ENCODE measurements at places on chromosomes 2 and 18.

DNA sequence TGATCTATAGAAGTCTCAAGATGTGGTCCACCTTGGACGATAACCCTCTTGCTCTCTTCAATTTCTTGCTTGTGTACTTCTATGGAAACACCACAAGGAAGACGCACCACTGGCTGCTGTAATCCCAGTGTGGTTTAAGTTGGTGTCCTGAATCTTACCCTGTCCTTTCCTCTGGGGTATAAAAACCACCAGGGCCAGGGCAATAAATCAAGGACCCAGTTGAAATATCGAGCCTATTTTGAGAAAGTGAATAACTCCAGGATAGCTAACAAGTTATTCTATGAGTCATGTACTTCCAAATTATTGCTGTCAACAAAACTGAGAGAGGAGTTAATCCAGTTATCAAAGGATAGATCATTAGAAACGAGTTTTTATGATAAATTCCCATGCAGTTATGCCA is 137.0 kb downstream of the RND3 start:
- no peak for DNase-seq

- no peak for DNase-seq
Observed at GRCh38 chr2:20164061-20164733, 60.7 kb downstream of the SDC1 start.

DNA sequence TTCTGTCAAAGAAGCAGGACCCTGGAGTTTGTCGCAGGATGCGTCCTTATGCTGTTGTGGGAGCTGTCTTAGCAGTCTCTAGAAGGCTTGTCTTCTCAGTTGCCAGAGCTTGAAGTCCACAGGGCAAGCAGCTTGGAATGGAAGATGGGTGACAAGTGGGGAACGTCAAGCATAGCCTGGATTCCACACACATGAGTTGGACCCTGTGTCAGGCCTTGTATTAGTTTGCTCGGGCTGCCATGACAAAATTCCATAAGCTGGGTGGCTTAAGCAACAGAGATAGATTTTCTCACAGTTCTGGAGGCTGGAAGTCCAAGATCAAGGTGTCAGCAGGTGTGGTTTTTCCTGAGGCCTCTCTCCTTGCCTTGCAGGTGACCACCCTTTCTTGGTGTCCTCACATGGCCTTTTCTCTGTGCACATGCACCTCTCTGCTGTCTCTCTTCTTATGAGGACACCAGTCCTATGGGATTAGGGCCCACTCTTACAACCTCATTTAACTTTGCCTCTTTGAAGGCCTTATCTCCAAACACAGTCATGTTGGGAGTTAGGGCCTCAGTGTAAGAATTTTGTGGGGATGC is 51.3 kb downstream of the THNSL2 start:
- no peak for DNase-seq

GRCh38 chr2:237408335-237409000 is 5.5 kb downstream of the COL6A3 start:
- DNase-seq, result peak; percentile 47

- no peak for DNase-seq
Observed at GRCh38 chr18:13407484-13407883, 188.9 kb downstream of the LDLRAD4 start.

DNA sequence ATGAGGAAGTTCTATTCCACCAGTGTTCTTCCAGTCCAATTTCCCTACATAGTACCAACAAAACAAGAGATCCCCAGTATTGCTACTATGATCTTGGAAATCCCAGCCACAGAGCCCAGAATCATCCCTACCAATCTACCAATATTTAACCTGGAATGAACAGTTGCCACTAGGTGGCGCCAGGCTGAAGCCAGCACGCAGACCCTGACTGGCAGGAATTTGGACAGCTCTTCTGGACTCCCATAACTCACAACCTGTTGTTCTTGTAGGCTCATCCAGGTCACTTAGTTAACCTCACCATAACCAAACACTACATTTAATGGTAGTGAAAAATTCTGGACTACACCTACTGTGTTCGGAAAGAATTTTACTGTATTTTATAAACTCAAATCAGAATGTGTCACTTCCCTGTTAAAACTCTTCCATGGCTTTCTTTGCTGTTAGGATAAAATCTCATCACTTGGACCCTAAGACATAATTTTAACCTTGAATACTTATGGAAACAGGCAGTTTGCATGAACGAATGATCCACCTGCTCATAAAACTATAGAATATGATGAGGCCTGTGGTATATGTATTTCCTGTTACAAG is 59.8 kb upstream of the SLC38A11 start:
- peak; percentile 10 for DNase-seq

DNA sequence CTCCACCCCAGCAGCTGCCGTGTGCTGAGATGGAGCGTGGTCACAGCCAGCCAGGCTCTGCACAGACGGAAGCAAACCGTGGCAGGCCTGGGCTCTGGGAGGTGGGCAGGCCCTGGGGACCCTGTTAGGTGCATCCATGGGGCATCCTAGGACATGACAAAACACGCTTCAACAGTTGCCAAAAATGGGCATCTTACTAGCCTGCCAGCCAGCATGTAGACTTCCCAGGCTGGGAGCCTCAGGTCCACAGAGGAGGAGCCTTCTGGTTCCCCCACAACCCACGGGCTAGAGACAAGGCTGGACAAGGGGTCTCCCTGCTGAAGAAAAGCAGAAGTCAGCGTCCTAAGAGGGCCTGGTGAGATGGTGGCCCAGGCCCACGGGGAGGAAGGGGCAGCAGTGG is 139.5 kb downstream of the HDAC4 start:
- DNase-seq, result no peak

DNA sequence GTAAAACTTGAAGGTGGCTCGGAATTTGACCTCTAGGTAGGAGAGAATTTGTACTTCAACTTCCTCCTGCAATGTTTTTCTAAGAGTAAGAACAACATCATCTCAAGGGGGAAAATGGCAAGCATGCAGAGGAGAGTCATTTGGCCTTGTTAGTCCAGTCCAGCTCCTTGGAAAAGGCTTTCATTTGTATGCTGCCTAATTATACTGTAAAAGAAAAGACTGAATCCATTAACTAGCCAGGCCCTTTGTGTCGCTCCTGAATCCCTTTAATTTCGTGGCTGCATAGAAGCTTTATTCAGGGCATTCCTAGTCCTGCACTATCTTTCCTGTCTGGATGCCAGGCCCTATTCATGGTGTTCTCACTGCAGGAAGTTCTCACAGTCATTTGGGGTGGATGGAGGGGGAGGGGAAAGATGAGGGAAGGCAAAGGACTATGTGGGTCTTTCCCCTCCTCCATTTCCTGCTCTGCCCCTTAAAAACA is 36.0 kb downstream of the PHLPP1 start:
- DNase-seq, result no peak

- no peak for DNase-seq
Observed at GRCh38 chr2:29587402-29588190, 333.8 kb downstream of the ALK start.

GRCh38 chr2:181566334-181567032 is 90.4 kb downstream of the CERKL start:
- no peak for DNase-seq

- no peak for DNase-seq
Observed at GRCh38 chr2:15369129-15369528, 192.0 kb downstream of the NBAS start.

DNA sequence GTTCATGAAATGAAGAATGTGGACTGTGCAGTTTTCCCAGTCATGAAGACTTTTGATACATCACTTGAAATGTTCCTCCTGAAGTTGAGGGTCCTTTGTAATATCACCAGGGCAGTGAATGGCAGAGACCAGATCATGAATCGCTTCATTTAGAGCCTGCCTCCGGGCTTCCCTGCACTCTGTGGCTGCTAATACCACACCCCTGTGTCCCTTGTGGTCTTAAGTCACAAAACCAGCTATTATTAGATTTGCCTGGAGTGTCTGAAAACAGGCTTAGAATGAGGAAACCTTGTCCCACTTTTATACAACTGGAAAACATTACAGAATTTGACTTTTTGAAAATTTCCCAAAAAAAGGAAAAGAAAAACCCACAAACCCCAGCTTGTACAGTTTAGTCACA is 147.9 kb downstream of the MGAT5 start:
- no peak for DNase-seq

GRCh38 chr2:25081237-25081790 is 39.4 kb downstream of the EFR3B start:
- no peak for DNase-seq

DNA sequence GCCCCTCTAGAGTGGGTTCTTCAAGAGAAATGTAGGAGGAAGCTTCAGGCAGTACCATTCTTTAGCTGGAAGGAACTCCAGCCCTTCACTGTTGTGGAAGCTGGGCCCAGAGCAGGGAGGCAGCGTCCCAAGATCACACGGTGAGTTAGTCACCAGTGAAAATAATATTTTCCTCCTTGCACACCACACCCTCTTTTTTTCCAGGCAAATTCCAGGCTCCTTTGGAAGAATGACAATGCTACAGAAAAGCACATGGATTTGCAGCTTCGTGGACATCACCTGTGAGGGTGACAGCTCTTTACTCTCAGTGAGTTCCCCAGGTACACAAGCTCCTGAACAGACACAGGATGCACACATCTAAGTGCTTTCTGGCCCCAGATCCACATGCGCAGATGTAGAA is 157.1 kb downstream of the COL6A3 start:
- DNase-seq, result no peak

- no peak for DNase-seq
Observed at GRCh38 chr2:110674620-110675555, 3.0 kb downstream of the BUB1 start.

DNA sequence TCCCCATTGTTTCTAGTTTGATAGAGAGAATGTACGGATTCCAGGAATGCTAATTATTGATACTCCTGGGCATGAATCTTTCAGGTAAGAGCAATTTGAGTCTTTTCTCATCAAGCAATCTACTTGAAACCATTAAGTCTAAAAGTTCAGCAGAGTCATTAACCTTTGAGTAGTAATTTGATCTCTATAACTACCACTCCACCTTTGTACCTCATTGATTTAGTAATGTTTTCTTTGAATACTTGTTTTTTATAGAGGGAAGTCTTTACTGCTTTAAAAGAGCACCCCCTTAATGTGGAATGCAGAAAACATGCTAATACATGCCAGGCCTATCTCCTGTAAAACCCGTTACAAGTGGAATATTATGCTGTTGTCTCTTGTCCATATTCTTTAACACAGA is 45.0 kb downstream of the EIF5B start:
- no peak for DNase-seq

DNA sequence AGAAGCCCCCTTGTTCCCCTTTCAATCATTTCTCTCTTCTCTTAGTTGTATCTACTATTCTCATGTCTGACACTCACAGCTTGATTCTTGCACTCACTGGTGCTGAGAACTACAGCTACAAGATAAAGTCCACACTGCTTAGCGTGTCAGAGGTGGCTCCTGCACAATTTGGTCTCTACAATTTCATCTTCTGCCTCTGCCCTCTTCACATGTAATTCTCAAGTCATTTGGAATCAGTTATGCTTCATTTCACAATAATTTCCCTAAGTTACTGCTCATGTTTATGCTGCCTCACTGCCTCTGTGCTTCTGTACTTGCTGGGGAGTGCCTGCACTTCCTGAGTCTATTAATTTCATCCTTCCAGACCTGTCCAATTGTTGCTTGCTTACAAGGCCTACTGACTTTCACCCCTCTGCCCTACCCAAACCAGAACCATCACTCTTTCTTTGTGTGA is 11.6 kb upstream of the NAB1 start:
- DNase-seq, result no peak

DNA sequence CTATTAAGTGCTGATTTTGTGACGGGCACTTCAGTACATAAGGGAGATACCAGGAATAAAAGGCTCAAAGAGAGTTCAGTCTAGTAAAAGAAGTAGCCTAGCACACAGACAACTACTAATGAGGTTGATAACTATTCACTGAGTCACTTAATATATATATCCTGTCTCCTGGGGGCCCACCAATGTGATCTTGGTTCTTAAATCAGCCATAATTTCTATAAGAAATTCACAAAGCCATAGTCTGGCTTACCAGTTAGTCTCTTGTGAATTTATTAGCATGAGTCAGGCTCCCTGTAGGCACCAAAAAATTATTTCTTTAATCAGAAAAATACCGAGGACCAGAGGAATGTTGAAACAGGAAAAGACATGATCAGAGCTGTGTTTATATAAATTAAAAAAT is 10.4 kb downstream of the KCNE4 start:
- peak; percentile 93 for DNase-seq

GRCh38 chr2:112173646-112174319 is 35.6 kb downstream of the FBLN7 start:
- no peak for DNase-seq

DNA sequence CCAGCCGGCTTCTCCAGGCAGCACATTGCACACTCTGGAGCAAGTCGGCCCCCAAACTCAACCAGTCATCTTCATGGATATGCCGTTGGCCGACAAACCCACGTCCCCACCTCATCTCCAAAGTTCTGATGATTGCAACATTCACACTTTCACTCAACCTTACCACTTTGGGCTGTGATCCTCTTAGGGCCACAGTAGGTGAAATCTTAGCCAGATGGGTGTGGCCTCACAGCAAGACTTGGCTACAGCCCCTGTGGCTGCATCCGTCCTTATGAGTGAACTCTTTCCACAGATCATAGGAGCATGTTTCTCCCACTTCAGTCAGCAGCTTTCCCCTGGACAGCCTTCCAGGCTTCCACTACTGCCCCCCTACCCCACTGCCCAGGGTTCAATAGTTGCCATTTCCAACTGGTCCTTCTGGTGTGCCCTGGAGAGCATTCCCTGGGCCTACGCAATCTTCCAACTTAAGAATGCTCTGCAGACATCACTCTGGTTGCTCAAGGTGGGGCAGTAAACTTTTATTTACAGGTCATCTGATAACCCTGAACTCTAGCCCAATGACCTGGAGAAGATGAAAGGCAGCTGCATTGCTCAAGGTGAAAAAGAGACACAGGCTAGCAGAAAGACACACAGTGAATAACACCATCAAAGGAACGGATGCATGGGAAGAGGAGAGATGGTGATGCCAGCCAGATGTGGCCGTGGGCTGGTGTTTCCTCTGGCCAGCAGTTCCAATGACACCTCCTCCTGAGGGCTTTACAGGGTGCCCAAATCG is 34.5 kb downstream of the ARL4C start:
- DNase-seq, result no peak

- DNase-seq, result no peak
Observed at GRCh38 chr2:12970861-12971260, 254.1 kb downstream of the TRIB2 start.

DNA sequence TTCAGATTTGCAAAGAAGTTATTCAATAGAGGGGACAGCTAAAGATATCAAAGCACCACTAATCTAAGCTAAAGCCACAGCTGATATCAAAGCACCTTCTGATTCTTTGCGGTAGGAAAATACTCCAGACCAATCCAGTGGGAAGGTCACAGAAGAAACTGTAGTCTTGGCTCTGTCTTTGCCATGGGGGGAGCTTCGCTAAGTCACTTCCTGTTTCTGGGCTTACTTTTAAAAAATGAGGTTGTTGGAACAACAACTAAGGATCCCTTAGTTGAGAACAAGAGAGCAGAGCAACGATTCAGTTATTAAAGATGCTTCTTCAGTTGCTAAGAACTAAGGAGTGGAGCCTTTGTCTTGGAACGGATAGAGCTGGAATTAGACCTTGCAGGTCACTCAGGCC is 12.2 kb downstream of the LPIN1 start:
- no peak for DNase-seq

- peak; percentile 33 for DNase-seq
Observed at GRCh38 chr2:235749121-235749770, 255.4 kb downstream of the AGAP1 start.

All from fibroblast of skin of left biceps (primary cell).